ENCODE measurements at places on chromosomes 6 and 20. TPM values are rescaled to one million over a fixed set of nuclear protein-coding genes. Genes with fewer than 3 reads are reported as not detected.

GRCh38 chr20:44035924-44036323 lies 121.3 kb downstream of the TOX2 start:
- DNase-seq, result no peak

DNA sequence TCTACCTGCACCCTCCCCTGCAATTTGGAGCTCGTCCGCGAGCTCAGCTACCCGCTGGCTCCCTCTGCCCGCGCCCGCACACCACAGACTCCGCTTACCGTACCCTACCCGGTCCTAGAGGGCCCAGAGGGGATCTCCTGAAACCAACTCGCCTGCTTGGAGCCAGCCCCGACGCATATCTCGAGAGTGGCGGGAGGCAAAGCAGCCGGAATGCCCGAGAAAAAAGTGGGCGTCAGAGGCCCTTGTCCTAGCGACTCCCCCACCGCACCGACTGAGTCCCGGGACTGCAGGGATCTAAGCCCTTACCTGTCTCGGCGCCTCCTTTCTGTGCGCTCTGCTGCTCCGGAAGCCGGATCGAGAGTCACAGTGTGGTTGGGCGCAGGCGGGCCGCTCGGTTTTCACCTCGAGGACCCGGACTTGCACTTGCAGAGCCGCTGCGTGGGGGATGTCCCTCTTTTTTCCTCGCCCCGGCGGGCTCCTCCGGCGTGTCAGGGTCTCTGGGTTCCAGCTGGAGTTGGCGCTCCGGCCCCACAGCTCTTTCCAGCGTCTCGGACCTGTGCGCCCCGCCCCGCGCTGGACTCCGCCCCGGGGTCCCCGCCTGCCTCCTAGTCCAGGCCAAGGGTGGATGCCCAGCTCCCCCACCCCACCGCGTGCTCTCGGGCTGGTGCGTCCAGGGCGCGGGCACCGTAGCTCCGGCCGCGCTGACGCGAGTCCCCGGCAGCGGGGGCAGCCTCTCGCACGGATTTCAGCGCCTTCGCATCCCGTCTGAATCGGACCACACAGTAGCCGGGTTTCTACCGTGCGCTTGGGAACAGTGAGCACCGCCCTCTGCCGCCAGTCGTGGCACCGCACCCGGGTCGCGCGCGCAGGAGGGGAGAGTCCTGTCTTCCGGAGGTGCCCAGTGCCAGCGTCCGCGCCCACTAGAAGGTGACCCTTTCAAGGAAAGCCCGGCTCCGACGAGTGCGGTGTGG lies at the start of gene PROKR2:
Gene PROKR2, minus strand, starts transcription at position 767 of the 971 bp plus-strand sequence. CDS start 2,585 bp downstream, outside the sequence.
- peak; percentile 4 for DNase-seq

GRCh38 chr20:11922561-11922960 lies 4.9 kb downstream of the BTBD3 start:
- no peak for DNase-seq

DNA sequence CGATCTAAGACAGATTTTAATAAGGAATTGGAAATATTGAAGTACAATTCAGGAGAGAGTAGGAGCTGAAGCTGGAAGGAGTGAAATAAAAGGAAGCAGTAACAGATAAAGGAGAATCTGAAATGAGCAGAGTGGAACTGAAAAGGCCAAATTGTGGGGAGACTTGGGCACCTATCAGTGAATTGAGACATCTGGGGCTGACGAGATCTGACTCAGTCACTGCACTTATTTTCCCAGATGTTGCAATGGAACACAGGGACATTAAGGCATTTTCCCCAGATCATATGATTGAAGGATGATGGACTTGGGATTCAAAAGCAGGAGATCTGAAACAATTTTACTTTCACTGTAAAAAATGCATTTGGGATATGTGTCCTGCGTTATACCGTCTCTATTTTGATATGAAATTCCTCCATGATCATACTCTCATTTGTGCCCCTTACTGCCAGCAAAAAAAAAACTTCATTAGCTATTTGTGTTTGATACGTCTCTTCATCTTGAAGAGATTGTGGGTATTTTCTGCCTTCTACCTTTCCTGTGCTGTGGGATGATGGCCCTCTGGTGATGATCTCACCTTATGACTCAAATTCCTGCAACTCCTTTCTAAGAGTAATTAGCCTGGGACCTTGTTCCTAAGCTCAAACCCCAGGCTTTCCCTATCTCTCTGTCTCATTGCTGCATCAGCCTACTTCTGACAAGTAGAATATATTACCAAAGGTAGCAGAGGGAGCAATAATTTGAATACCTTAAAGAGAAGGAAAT lies 278.5 kb upstream of the MAN1A1 start:
- peak; percentile 68 for DNase-seq

DNA sequence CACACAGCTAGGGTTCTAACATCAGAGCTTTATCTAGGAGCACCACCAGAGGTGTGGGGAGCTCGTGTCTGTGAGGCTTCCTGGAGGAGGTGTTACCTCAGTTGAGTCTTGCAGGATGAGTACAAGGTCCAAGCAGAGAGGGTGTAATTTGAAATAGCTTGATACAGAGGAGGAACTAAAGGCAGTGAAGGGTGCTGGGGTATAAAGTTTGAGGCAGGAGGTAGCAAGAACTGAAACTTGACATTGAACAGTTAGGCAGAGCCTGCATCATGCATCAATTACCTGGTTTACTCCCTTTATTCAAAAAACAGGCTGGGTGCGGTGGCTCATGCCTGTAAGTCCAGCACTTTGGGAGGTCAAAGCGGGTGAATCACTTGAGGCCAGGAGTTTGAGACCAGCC lies 241.2 kb downstream of the UST start:
- DNase-seq, result no peak

DNA sequence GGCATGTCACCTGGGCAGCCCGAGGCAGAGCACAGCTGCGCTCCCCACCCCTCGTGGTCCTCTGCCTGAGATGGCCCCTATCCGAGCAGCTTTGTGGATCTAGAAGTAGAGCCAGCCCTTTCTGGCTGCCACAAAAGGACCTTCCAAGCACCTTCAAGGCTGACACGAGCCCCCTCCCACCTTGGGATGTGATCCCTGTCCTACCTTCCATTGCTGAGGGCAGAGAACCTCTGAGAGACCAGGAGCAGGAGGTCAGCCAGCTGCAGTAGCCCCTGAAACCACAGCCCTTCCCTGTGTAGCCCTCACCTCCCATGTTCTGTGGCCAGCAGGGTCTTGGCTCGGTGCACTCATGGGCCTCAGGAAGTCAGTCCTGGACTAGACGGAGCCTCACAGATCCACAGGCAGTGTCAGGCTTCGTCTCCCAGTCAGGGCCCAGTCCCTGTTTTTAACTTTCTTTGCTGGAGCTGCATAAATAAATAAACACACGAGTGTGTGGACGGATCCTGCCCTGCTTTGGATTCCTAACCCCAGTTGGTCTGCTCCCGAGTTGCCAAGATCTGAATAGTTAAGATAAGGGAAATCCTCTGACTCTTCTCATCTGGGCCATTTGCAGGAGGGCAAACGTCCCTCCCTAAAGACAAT lies 507.7 kb downstream of the PREX1 start:
- DNase-seq, result no peak

DNA sequence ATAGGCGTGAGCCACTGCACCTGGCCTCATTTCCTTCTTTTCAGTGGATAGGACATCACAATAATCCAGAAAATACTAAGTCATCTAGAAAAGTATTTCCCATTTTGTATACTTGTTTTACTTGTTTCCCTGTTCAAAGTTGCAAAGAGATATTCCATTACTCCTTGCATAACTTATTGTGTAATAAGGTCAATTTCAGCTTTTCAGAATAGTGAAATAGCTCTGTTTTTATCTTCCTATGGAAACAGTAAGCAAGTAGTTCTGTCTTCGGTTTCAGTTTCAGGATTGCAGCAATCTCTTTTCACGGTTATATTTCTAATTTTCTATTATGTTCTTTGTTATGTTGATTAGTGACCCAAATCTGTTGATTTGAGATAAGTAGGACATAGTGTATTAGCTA lies 6.0 kb downstream of the STX11 start:
- DNase-seq, result no peak

BNIP5 gene
- polyA plus RNA-seq, result not detected

NOL7 gene
- polyA plus RNA-seq, result 124 TPM
